Effector memory CD4-positive, alpha-beta T cell (primary cell): ENCODE measurements at places on chromosomes 5 and 9.

- DNase-seq, result no peak
Observed at GRCh38 chr5:151950706-151951105, 26.1 kb upstream of the GLRA1 start.

GRCh38 chr5:136622747-136623146, 257.4 kb upstream of the TRPC7 start:
- DNase-seq, result no peak

DNA sequence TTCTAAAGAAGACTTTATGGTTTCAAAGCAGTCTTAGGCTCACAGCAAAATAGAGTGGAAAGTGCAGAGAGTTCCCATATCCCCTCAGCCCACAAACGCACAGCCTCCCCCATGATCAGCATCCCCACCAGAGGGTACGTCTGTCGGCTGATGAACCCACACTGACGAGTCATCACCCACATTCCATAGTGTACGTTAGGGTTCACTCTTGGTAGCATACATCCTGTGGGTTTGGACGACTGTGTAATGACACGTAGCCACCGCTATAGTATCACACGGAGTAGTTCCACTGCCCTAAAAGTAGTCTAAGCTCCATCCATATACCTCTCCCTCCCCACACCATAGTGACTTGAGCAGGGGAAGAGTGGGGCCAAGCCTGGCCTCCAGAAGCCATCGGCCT, 135.7 kb upstream of the PHYKPL start:
- no peak for DNase-seq

DNA sequence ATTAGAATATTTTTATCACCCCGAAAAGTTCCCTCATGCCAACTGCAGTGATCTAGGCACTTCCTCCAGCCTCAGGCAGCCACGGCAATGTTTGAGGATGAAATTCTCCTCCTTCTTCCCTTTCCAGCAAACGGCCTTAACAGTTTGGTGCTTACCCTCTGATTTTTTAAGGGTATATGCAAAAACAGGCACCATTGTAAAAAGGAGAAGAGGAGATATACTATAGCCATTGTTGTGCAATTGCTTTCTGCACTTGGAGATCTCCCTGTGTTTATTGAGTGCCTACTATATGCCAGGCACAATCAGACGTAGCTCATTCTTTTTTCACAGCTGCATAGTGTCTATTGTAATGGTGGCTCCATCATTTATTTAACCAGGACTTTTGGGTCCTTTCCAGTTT, 29.4 kb downstream of the GSN start:
- no peak for DNase-seq

DNA sequence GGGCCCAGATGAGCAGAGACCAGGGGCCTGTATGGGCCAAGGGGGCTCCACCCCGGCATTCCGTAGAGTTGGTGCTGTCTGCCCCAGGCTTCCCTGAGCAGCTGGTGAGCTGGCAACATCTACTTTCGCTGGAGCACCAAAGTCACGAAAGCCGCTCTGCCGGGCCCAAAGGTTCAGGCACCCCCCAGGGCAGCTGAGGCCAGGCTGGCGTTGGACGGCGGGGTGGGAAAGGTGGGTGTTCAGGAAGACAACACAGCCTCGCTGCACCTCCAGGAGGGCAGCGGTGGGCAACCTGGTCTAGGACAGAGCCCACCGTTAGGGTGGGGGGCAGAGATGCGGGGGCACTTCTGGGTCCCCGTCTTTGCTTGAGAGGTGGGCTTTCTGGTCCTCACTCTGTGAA, 30.1 kb upstream of the TMEM250 start:
- no peak for DNase-seq

GRCh38 chr5:169341556-169341955, 40.6 kb upstream of the SLIT3 start:
- no peak for DNase-seq

DNA sequence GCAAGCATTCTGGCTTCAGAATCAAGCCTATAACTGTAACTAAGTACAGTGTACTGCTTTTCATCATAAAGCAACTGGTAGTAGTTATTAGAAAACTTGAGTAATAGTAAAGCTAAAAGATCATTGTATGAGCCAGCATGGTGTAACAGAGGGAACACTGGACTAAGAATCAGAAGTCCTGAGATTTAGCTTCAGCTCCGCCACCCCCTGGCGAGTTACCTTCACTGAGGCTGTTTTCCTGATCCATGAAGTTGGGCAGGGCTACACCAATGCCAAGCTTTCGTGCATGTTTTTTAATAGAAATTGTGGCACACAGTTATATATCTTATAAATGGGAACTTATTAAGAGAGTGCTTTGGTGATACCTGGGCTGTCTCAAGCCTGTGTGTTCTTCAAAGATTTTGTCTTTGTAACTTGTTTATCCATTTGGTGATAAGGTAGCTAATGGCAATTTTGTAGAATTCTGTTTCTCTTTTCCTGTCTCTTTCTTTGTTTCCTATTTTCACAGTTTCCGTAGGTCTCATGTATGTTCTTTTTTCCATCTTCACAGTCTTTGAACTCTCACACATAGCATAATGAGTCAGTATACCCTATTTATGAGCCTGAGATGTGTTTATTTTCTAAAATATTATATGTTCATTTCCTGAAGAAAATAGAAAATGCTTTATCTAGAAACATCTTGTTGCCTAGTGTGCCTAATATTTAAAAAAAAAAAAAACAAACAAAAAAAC, 102.3 kb downstream of the GDNF start:
- no peak for DNase-seq

GRCh38 chr5:150508828-150509227, 897 bp downstream of the NDST1 start:
- DNase-seq, result no peak

DNA sequence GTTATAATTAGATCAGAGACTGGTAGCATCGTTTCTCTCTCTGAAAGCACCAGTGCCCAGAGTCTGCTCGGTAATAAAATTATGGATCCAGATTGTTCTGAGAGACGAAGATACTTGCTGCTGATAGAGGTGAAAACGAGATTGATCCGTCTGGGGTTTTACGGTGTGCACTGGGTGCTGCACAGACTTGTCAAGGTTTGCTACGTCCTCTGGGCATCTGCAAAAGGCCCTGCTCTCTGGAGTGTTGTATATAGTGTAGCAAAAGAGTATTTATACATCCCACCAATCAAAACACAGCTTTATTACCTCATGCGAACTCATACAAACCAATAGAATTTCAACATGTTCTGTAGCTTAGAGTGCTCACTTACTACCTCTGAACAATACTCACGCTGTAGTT, 219.3 kb downstream of the PBX3 start:
- DNase-seq, result no peak

DNA sequence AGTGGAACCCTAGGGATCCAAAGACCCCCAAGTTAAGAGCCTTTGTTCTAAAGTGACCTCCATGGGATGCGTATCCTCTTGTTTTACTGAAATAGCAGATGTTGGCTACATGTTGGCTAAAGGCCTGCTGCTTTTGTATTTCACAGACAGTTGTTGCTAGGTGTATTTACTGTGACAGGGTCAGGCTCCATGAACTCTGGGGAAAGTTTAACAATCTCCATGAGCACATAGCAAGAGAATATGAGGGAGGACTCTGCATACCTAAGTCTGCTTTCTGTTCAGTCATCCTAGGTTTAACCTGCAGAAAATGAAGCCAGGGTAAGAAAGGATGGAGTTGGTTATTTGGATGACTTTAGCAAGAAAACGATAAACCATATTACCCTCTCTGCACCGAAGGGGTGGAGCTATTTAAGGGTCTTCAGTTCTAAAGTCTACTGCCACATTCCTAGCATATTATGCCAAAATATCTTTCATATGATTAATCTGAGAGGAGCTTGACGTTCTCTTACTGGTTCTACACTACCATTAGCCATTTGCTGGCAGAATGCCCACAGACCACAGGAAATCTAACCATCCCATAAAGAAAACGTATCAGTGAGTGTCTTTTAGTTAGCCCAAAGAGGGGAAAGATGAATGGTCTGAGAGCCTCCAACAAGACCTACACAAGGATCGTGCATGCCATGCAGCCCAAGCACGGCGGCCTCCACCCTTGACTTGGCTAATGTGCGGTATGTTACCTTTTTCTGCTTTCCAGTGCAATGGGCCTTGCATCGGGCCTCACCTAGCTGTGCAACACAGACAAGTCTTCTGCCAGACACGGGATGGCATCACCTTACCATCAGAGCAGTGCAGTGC, 127.8 kb downstream of the SAXO1 start:
- no peak for DNase-seq

- DNase-seq, result no peak
Observed at GRCh38 chr9:134560654-134561053, 80.9 kb upstream of the COL5A1 start.

DNA sequence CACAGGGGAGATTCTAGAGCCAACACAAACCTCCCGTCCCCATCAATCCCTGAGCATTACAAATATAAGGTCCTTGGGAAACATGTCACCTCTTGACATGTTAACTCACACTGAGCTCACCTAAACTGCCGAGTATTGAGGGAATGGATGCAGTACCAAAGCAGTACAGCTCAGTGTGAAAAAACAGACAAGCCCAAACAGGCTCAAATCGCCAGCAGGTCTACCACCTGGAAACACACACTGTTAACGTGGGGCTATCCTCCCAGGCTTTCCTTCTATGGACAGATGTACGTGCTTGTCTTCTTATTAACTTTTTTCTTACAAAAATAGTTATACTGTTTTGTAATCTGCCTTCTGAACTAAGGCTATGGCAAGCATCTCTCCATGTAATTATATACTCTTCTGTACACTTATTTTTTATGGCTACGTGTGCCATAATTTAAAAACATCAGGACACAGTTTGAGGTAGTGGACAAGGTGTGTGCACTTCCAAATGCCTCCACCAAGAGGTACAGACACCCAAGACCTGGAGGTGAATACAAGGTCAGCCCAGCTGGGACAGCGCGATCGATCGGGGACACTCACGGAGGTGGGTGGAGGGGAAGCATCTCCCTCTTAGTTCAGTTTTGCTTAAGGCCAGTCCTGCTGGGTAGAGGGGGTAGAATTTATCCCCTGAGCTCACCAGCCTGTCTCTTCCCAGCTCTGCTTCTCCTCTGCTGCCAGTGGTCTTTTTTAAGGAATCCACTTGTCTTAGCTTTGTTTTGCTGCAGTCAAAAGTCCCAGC, 76.5 kb downstream of the DAP start:
- DNase-seq, result no peak

GRCh38 chr5:27818888-27819287, 780.5 kb upstream of the CDH9 start:
- DNase-seq, result no peak

DNA sequence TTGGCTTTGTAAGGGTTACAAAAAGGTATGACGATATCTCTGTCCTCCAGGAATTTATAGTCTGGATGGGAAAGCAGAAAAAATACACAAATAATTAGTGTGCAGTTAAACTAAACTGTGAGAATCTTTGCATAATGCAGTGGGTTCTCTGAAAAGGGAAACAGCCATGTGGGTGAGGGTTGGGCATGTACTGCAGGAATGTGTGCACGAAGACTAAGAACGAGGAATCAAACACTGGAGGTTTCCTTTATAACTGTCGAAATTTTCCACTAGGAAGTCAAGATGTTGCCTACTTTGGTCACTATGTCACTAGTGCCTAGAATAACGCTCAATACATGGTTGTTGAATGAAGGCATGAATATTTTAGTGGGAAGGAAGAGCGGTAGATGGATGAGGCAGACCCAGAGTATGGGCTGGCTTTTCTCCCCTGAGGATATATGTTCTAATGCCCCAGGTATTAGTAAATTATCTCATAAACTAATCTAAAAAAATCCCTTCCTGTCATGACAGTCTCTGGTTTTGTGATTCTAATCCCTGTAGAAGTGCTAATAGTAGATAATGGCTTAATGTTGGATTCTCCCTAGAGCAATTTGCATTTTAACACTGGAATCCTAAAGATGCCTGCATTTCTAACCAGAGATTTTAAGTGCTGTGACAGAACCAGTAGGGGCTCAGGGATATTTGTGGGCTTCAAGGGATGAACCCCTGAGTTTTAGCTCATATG, 227.3 kb downstream of the NMUR2 start:
- no peak for DNase-seq

DNA sequence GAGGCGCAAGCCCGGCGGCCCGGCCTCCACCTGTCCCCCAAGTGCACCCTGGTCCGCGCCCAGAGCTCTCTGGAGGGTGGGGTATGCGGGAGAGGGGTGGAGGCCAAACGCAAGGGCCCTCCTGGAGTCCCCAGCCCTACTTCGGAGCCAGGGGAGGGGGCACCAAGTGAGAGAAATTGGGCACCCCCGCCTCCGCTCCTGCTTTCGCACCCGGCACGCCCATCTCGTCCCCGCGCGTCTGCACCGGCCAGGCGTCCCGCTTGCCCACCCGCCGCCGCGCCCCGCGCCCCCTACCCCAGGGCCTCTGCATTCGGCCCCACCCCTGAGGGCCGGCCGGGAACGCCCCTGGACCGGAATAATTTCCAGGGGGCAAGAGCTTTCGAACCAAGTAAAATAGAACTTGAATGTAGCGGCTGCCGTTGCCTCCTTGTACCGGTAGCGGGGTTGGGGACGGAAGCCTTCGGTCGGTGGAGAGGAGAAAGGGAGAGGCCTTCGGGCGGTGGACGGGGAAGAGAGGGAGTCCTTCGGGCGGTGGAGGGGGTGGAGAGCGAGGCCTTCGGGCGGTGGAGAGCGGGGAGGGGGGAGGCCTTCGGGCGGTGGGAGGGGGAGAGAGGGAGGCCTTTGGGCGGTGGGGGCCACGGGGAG, 694 bp upstream of the PHPT1 start:
- no peak for DNase-seq

- peak; percentile 16 for DNase-seq
Observed at GRCh38 chr5:109656829-109657228, 32.9 kb upstream of the MAN2A1 start.

GRCh38 chr5:7010591-7010990, 297.4 kb downstream of the TENT4A start:
- DNase-seq, result no peak

DNA sequence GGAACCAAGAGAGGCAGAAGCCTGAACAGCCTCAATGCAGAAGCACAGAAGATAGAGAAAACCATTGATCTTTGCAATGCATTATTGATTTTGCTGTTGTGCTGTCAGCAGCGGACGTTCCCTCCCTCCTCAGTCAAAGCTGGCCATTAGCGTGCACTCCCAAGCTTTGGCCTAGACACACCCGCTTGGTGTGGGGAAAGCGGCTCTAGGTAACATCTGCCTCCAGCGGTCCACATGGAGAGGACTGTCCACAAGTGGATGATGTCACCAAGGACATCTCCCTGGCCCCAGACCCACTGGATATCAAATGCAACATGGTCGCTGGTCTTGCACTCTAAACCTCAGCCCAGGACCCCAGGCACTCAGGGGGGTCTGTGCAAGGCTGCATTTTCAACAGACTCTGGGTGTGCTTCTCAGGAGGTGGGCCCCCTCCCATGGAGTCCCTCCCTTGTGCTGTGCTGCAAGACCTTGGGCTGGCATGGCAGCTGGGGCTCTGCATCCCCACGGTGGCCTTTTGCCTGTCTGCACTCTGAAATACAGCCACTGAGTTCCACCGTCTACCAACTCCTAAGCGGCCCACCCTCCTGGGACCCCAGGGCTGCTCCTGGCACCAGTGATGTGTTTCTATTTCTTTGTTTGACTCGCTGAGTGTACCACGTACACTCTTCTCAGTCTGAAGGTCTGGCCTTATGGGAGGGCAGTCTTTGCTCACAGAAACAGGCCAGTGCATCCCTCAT, 1.9 kb downstream of the SEMA4D start:
- no peak for DNase-seq
